ENCODE measurements at places on chromosomes 7 and 10. TPM values are rescaled to one million over a fixed set of nuclear protein-coding genes. Genes with fewer than 3 reads are reported as not detected.

DNA sequence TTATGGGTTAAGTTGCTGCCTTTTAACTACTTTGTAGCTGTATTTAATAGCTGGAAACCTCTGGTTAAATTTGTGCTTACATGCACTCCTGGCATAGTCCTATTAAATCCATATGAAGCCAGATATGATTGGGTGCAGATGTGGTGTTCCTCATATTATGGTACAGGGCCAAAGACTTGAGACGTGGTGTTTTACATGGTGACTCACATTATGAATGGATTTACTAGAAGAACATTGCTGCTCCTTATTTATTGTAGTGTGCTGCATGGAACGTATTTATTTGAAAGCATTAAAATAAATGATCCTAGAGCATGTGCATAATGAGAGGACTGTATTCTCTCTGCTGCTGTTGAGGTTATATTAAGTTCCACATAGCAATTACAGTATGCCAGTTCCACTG, 224.1 kb downstream of the SLC25A13 start:
- ATAC-seq: no peak

Gene UCMA
- not detected for total RNA-seq

DNA sequence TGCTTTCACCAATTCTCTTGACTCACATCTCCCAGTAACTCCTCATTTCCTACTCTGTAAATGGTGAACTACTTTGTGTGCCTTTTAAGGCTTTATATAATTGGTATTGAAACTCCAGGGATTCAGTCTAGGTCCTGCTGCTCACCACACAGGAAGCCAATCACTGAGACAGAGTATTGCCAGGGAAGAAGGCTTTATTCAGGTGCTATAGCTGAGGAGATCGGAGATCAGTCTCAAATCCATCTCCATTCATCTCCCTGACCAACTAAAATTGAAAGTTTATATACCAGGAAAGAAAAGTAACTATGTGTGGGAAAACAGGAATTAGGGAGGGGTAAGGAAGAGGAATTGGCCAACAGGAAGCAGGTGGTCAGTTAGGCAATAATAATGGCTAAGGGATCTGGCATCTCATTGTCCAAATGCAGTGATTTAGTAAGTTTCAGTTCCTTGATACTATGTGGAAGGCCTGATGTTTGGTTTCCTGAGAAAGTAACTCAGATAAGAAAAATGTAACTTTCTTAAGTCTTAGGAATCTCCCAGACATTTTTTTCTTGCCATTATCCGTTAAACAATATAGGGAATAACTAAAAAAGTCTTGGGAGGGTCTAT, 10.2 kb upstream of the SDHAF3 start:
- no peak for ATAC-seq

- ATAC-seq: no peak
Measured at GRCh38 chr7:99004781-99005500, 126.6 kb downstream of the TRRAP start.

All from activated T-helper 17 cell treated with anti-CD3 and anti-CD28 coated beads, Interleukin-2, amount 50 U/mL, for 72 hours (primary cell).